ENCODE measurements at places on chromosomes 7 and 10.

DNA sequence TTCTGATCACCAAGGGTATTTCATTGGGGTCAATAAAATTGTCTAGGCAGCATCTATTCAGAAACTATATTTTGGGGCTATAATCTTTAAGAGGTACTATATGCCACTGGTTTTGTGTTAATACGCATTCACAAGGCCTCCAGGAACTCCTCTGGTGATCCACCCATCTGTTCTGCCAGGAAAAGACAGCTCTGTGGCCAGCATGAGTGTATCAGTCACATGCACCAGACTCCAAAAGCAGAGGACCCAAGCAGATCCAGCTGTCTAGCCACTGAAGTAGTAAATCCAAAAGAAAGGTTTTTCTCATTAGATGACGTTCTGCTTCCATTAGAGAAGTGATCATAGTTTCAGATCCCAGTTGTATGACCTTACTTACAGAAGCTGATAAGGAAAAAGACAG, 199.6 kb upstream of the CELF2 start:
- DNase-seq, result no peak

DNA sequence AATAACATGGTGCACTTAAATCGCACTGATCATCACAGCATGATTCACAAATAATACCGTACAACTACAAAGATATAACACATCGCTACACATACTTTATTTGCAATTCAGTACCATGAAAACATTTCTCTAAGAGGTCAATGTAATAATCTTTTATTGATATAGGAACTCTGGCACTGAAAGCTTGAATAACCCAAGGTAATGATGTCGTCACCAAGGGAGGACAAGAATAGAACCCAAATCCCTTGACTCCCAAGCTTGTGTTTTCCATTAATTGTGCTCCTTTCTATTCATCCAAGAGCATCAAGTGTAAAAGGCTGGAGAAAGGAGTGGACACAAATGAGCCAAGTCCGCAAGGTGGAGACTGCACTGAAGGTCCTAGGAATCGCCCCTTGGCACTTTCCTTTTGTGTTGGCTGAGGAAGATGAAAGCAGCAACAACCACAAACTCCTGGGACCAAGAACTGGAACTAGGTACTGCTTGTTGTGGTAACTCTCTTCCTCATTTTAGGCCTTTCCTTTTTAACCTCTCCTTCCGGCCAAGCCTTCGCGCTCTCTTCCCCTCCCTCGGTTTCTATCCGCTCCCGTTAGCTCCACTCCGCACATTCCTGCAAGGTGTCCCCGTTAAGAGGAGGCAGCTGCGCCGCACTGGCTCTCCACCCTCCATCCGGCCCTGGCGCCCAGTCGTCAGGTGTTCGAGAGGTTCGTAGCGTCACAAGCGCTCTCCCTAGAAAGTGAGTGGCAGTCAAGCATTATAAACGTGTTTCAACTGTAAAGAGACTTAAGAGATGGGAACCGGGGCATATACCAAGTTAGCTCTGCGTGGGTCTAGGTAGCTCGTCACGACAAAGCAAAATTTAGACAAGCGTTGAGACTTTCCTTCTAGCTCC, 1.0 kb upstream of the CBLL1 start:
- DNase-seq, result peak; percentile 38

DNA sequence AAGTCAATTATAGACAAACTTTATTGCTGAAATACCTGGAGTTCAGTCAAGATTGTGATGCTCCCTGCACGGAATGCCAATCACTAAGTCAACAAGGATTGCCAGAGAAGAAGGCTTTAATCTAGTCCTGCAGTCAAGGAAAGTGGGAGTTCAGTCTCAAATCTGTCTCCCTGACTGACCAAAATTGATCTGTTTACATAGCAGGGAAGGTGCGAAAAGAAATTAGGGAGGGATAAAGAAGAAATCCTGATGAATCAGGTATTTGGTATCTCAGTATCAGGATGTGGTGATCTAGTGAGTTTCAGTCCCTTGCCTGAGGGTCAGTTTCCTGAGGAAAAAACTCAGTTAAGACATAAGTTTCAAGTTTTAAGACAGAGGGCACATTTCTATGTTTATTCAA, 2.1 kb upstream of the AKR1D1 start:
- DNase-seq, result no peak

DNA sequence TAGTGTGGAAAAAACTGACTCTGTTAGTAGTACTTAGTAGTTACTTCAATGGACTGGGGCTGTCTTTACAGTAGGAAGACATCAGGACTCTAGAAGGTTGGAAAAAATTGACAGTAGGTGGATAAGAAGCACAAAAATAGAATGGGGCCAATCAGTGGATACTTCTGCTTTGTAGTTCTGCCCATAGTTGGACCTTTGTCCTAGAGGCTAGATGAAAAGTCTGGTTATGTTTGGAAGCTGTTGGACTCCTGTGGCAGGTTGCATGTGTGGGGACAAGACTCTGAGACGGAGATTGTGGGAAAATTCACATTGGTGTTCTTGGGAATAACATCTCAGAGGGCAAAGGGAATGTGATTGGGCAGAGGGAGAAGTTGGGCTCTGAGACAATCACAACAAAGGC, 18.6 kb upstream of the KBTBD2 start:
- no peak for DNase-seq

Measured in H54 (cell line).